T-cell (primary cell): ENCODE measurements at places on chromosomes 7 and 10. TPM values are rescaled to one million over a fixed set of nuclear protein-coding genes. Genes with fewer than 3 reads are reported as not detected.

Gene ABCB4
- 0.60 TPM for total RNA-seq

Gene ARHGEF35
- 2.3 TPM for total RNA-seq

Gene SERPINE1
- total RNA-seq = not detected

Gene WEE2
- total RNA-seq = not detected

Gene KIF11
- total RNA-seq = 1.2 TPM

Gene UNCX
- not detected for total RNA-seq

Gene DPCD
- total RNA-seq = 1.1 TPM

Gene PDE1C
- not detected for total RNA-seq

Gene SEC31B
- total RNA-seq = 65.0 TPM

Gene FOXP2
- not detected for total RNA-seq

Gene SFRP5
- total RNA-seq = 2.2 TPM

Gene PHKG1
- 2.6 TPM for total RNA-seq
